ENCODE measurements at places on chromosomes 1 and 21.

DNA sequence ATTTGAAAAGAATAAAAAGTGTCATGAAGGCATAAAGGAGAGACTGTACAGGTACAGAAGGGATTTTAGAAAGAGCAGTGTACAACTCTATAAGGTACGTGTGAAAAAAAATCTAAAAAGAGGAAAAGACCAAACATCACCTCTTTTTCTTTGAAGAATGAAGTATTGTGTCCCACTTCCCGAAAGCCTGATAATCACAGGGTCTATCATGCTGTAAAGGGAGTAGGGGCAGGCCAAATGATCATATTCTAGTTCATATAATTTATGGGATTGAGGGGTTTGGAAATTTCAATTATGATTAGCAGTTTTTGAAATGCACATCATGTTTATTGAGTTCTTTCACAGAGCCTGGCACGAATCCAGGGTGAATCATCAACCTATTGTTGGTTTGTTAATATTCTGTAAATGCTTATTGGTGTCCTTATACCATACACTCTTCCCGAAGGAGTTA is 910 bp upstream of the RERE start:
- no peak for DNase-seq

GRCh38 chr21:32004291-32004690 is 131.5 kb downstream of the HUNK start:
- DNase-seq: no peak

- DNase-seq: no peak
These were observed 25.6 kb upstream of the RGS13 start for GRCh38 chr1:192610112-192610889.

DNA sequence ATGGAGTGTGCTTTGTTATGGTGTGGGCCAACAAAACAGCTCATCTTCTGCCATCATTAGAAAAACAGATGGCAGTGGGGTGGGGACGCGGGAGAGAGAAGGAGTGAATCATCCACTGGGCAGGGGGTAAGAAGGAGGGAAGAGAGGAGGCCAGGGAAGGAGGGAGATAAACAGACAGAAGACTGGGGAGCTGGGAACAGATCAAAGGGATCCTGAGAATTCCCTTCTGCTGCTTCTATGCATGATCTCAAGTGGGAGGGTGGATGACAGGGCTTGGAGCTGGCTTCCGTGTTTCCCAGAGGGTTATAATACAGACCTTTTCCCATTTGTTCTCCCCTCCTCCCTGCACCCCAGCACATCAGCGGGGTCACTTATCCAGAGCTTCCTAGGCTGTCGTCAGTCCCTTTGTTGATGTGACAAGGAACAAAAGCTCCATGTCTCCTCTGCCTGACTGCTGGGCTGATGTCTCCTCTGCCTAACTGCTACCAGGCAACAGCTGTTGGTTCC is 338.6 kb downstream of the PAPPA2 start:
- DNase-seq: no peak

DNA sequence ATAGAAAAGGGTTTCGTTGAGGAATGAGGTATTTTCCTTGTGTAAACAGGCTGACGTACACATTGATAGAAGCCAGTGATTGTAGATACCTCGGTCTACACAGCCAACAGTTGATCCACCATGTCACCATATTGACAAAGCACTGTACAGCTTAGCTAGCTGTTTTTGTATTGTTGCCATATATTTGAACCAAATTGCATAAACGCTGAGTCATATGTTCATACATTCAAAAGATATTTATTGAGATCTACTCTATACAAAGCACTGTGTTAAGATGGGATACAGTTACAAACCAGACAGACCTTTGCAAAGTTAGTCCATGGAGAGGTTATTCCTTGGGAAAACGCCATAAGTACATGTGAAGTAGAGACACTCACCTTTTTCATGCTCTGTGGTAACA is 132.4 kb upstream of the ATP1B1 start:
- no peak for DNase-seq

- DNase-seq: no peak
These were observed 18.4 kb upstream of the GFI1 start for GRCh38 chr1:92505015-92505692.

- DNase-seq: no peak
These were observed 58.6 kb downstream of the TLR5 start for GRCh38 chr1:223084464-223084866.

Measured in activated CD4-positive, CD25-positive, alpha-beta regulatory T cell (primary cell).